ENCODE measurements at places on chromosomes 6 and 20.
A peak's percentile ranks its signal among the peaks of the same experiment; 100 is the strongest.

DNA sequence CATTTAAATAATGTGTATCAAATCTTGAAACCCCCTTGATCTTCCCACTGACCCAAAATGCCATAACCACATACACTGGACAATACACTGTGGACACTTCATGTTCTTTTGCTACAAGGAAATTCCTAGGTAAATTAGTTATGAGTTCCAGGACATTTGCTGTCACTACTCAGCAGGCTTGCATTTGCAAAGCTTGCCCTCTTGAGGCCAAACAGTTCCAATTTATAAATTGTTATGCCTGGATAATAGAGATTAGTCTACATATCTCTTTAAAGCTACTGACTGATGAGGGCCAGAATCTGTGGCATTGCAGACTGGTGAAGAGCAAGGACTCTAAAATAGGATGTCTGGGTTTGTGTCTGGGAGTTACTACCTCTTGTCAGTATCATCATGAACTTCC is 17.4 kb upstream of the RAB32 start:
- no peak for DNase-seq

GRCh38 chr6:105994118-105994590 is 92.0 kb upstream of the PRDM1 start:
- peak; percentile 51 for DNase-seq

DNA sequence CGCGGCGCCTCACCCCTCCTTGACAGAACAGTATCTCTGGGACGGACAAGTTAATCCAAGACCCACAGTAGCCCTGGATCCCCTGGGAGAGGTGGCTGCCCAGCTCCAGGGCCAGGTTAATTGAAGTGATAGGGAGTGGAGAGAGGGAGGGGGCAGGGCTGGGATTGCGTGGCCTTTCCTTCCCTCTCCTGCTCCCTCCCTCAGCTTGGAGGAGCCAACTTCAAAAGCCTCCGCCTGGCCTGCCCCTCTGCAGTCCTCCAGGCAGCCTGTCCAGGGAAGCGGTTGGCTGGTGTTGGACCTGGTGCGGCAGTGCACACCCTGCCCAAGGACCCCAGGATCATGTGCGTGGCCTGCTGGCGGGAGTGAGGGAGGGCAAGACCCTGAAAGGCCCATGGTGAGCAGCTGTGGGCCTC is at the start of gene C20orf204:
C20orf204 (plus strand) TSS at position 250 of the 413 bp plus-strand sequence; CDS start at position 392, 142 bp downstream.
- no peak for DNase-seq

- no peak for DNase-seq
Measured at GRCh38 chr20:36219671-36220220, 16.5 kb upstream of the AAR2 start.

DNA sequence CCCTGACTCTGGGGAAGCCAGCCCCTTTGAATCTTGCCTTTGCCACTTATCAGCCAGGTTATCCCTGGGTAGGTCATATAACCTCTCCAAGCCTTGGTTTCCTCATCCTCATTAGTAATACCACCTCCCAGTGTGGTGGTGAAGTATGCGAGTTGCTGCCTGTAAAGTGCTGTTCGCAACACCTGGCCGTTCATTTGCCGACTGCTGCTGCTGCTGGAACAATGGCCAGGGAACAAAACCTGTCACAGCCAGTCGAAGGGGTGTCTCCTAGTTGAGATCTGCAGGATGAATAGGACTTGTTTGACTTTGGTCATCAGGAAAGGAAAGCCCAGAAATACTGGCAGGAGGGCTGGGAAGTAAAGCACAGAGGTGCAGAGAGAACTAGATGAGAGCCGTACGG is 6.1 kb downstream of the MANBAL start:
- DNase-seq = no peak

DNA sequence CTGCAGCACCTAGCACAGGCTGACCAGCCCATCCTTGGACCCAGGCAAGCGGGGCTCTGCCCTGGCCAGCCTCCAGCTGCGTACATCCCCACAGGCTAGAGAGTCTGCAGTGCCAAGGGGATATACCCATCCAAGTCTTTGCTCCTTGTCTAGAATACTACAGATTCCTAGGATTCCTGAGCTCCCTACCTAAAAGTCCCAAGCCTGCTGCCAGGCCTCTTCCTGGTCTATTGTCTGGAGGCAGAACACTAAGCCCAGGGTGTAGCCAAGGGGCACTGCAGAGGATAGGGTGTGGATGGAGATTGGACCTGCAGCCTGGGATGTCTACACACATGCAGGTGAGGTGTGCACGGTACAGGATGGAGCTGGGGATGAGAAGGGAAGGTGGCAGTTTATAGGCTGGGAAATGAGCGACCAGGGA is 90.0 kb upstream of the SIRPA start:
- DNase-seq = no peak

Measured in NK-92 treated with Interleukin-12 subunit alpha and Interleukin-12 subunit beta, amount 100 ng/mL, for 24 hours (cell line).